ENCODE measurements at places on chromosomes 7 and 10. TPM values are rescaled to one million over a fixed set of nuclear protein-coding genes. Genes with fewer than 3 reads are reported as not detected.

- DNase-seq = no peak
These were observed 598 bp downstream of the MCMBP start for GRCh38 chr10:119871881-119872609.

- DNase-seq = no peak
These were observed 5.2 kb downstream of the OPTN start for GRCh38 chr10:13105184-13105583.

Gene LOXL4
- polyA plus RNA-seq = 4.6 TPM

Gene GIMAP4
- polyA plus RNA-seq = 22.6 TPM

GRCh38 chr10:21888959-21889358, 114.6 kb downstream of the DNAJC1 start:
- no peak for DNase-seq

Gene AKR1C4
- polyA plus RNA-seq = not detected

Gene TUBB8
- polyA plus RNA-seq = 0.95 TPM

GRCh38 chr10:11301571-11302111, 284.0 kb downstream of the CELF2 start:
- DNase-seq = no peak

Gene RELN
- 20.0 TPM for polyA plus RNA-seq

GRCh38 chr10:29524720-29525119, 110.1 kb downstream of the SVIL start:
- no peak for DNase-seq

- no peak for DNase-seq
These were observed 32.6 kb upstream of the ARHGAP21 start for GRCh38 chr10:24756283-24756682.

GRCh38 chr7:42227541-42227935, 9.5 kb downstream of the GLI3 start:
- DNase-seq = no peak

GRCh38 chr7:44847509-44847919, 373 bp downstream of the H2AZ2 start:
- DNase-seq = peak; percentile 76

DNA sequence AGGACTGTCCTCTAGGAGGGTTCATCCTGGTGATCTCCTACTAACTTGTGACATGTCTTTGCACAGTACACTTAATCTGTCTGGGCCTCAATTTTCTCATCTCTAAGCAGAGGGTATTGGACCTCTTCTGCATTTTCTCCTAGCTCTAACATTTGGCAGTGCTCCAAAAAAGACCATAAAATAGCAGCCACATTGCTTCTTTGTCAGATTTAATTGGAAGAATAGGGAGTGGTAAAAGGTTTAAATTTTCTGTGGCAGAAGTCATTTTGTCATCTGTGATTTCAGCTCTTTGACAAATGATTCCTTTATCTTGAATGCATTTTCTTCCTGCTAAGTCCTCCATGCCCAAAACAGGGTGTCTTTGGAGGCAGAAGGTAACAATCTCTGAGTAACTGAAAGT, 289.9 kb upstream of the LRGUK start:
- DNase-seq = no peak

- DNase-seq = no peak
These were observed 947.9 kb upstream of the LRRN3 start for GRCh38 chr7:110142939-110143526.

Gene SLC13A1
- 20.0 TPM for polyA plus RNA-seq

DNA sequence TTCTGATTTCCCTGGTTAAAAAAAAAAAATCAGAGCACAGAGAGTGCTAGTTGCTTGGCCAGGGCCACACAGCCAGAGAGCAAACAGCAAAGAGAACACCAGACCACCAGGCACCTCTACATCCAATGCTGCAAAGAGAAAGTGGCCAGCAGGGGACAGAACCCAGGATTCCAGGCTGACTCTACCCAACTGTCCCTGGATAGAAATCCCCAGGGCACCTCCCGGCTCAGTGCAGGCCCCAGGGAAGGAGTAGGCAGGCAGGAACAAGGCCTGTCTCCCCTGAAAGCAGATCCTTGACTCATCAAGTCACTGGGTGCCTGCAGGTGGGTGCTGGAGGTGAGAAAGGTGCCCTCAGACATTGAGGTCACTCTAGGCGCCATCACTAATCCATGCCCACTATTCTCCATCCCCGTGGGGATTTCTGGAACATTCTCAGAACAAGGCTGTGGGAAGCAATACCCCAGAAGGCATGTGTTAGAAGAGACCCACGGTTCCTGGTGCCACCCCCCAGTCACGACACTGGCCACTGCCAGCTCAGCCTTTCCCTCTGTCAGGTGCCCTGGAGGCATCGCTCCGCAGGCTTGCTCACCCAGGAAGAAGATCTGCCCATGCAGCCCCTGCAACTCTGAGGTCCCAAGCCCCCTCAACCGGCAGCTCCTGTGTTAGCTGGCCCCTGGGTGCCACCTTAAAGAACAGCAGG, 154.8 kb downstream of the GRID1 start:
- no peak for DNase-seq

DNA sequence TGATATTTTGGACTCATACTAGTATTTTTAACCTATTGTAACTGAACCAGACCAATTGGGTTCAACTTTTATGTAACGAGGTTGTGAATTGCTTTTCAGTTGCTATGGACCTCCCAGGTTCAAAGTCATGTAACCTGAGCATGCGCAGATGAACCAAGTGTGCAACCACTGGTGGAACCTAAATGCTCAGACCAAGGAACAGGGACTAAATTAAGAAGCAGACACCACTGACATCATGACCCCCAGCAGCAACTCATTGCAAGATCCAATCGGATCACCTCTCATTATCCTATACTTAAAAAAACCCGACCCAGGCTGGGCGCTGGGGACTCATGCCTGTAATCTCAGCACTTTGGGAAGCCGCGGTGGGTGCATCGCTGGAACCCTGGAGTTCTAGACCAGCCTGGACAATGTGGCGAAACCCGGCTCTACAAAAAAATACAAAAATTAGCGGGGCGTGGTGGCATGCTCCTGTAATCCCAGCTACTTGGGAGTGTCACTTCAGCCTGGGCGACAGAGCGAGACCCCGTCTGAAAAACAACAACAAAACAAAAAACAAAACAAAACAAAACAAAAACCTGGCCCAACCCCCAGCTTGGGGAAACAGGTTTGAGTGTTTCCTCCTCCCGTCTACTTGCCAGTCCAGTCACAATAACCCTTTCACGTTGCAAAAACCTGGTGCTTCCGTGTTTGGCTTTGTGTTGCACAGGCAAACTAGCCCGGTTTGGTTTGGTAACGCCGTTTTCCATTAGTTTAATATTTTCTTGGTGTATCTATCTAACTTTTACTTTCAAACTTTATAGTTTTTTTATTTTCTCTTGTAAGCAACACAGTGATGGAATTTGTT, 11.3 kb upstream of the ZNF518A start:
- DNase-seq = no peak

Gene MMRN2
- polyA plus RNA-seq = 28.8 TPM
